ENCODE measurements at places on chromosomes 2 and 18.

DNA sequence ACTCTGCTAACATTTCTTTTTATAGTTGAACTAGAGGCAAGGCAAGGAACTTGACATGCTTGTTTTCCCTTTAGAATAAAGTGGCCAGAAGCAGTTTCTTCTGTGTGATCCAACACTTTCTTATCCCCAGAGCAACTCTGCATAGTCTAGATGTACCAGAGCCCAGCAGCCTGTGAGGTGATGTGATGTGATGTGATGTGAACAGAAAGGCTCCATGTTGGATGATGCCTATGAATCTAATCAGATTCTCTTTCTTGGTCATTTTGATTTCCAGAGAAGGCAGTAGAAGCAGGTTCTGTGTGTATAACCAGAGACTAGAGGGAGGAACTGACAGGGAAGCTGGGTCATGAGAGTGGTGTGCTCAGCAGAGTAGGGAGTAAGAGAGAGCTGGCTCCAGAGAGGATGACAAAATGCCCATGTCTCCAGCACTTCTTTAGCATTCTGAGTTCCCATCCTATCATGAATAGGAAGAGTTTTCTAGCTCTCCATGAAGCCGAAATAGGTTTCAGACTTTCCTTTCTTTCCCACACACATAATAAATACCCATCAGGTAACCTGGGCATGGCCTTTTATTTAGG, 31.0 kb upstream of the PTH2R start:
- DNase-seq: no peak

DNA sequence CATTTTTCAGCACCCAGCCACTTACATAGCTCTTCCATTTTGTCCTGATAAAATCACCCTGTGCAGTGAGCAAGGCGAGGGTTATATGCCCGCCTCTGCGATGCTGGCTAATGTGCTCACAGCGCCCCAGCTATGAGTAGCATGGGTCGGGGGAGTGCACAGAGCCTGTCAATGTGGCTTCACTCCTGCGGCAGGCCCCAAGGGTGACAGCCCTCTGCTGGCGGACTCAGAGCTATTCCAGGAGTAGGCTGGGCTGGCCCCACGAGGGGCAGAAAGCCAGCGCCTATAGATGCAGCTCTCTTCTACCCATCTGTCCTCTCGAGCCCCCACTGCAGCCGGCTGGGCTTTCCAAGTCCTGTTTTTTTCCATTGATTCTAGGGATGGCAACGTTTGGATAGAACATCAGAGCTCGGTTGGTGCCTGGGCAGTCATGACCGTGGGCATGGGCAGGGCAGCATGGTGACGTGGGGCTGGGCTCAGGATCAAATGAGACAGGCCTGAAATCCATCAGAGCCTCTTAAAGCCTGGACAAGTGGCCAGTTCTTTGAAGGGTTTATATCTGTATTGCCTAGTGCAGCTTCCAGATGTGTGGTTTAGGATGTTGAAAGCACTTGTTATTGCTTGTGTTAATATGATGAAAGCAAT, 134.7 kb downstream of the MCFD2 start:
- DNase-seq: peak; percentile 89

DNA sequence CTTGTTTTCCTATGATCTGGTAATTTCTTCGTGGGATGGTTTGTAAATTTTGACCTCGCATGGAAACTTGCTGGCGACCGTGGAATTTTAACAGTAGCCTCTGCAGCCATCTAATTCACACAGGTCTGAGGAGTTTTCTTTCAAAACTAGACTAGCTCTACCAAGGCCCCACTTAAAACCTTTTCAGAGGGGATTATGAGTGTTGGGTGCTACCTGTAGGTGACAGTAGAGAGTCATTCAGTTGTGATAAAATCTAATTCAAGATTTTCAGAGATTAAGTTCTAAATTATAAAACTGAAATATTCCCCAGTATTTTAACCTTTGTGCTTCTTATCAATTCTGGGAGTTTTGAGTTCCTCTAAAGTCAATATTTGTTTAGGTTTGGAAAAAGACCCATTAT, 31.0 kb downstream of the THSD7B start:
- DNase-seq: no peak

DNA sequence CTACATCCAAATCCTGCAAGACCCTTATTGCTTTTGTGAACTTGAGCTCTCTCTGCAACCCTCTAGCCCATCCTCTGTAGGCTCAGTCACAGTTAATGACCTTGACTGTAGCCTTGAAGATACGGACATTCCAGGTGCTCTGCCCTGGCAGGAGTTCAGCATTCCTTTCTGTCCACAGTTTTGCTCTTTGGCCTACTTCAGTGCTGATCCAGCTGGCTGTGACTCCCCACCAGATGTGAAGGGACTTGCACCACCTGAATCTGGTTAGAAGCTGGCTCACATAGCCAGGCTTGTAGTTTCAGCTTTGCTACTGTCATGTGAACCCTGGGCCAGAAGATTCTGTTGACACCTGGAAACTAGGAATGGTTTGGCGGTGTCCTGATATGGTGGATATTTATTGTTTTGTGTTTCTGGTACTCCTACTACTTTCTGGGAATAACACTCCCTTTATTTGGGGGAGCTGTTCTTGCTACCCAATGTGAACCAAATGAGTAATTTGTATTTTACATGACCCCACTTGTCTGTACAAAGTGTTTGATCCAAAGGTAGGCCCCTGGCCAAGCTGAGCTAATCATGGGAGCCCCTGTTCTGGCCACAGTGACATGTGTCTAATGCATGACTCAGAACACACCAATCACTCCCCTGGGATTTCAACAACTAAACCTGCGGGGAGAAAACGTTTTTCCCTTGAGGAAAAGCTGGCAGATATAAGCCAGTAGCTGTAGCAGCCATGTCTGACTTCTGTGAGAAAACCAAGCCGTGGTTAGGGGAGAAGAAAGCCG, 73.4 kb downstream of the CDCA7 start:
- peak; percentile 71 for DNase-seq

GRCh38 chr18:42730272-42730671, 385.2 kb downstream of the RIT2 start:
- no peak for DNase-seq

- no peak for DNase-seq
Measured at GRCh38 chr2:7476371-7476770, 559.2 kb downstream of the RNF144A start.

DNA sequence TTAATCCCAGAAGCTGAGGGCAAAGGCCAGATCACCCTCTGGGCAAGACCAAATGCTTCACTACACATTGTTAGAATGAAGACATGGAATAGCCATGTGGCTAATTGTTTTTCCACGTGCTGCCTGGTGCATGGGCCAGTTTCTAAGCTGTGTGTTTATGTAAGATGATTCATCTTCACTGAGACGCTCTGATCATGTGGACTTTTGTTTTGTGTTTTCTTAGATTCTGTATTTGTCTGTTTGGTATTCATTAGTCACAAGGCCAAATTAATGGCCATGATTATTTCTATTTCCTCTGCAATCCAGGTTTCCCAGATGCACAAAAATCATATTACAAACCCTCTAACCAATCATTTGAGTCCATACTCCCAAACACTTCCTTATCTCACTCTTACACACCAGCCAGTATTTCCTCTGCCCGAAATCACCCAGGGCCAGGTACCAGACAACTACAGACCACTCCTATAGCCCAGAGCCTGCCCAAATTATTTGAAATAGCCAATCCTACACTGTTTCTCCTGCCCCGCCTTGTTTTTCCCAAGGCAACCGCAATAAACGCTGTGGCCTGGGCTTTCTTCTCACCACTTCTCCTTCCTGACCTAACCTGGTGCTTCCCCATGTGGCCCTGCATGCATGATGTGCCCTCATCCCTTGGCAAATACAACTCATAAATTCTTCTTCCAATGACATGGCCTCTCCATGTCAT, 94.2 kb upstream of the SP3 start:
- DNase-seq: peak; percentile 68

GRCh38 chr2:26754972-26755670, 9.0 kb upstream of the SLC35F6 start:
- DNase-seq: no peak

DNA sequence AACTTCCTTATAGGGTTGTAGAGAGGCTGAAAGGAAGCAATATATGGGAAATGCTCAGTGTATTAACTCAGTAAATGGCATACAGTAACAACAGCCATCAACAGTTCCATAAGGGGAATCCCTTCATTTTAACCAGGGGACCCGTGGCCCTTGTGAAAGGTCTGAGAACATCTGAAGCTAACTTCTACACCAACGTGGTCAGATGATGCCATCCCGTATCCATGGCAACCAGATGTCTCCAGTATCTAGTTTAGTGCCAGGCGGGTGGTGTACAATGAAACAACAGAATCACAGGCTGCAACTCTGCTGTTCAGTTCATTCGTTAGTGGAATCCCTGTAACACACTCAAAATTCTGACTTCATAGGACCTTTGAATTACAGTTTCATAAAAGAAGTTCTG, 162.3 kb downstream of the TGIF1 start:
- peak; percentile 55 for DNase-seq

DNA sequence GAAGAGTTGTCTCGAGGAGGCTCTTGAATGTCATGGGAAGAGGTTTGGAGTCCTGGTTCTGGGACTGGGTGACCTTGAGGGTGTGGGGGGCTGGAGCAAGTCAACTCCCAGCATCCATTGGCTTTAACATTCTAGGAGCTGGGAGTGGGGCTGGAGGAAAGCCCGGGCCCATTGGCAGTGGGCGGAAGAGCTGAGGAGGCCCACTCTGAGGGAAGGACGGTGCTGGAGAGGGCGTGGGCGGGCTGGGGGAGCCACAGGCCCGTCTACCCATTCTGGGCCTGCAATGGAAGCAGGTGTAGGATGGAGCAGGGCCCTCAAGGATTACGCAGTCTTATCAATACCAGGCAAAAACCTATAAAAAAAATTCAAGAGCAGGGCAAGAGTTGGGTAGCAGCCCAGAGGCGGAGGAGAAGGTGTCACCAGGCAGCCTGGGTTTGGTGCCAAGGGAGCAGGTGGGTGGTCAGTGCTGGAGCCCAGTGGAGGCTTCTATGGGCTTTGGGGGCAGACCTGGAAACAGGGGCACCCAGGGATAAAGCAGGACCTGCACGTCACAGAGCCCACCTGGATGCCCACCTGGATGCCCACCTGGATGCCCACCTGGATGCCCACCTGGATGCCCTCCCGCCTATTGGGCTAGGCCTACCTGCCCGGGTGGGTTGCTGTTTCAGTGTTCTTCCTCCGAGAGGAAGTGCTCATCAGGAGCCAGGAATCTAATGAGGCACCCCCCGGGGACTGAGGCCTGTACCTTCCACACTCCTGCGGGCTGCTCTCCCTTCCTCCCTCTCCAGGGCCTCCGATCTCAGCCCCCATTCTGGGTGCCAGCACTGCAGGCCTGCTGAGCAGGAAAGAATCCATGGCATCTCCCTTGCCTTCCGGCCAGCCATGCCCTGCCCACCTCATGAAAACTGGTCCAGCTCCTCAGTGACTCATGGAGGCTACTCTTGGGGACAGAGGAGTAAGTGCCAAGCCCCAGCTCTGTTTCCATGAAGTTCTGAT, 71.3 kb downstream of the CTIF start:
- DNase-seq: peak; percentile 56

- DNase-seq: no peak
Measured at GRCh38 chr2:2660789-2661355, 329.8 kb upstream of the MYT1L start.

DNA sequence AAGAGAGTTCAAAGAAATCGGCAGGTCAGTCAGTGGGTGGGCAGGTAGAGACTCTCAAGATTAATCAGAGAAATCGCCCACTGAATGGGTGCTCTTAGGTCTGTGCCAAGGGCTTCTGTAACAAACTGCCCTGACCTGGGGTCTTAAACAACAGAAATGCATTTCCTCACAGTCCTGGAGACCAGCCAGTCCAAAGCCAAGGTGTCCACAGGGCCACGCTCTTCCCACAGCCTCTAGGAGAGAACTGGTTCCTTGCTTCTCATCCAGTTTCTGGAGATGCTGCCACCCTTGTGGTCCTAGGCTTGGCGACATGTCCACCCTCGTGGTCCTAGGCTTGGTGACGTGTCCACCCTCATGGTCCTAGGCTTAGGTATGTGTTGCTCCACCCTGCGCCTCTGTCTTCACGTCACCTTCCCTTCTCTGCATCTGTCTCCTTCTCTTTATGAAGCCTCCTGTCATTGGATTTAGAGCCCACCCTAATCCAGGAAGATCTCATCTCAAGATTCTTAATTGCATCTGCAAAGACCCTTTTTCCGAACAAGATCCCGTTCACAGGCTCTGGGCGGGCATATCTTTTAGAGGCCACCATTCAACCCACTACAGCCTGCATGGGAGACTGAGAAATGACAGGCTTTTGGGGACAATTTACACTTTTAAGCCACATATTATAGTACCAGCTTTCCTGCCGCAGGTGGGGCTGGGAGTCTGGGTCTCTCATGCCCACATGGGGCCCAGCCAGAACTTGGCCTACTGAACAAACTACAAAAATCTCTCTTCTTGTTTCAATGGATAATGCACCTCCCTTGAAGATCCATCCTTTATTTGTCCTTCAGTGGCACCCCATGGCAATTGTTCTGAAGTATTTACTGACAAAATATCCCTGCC, 161.3 kb downstream of the ASB1 start:
- DNase-seq: no peak

DNA sequence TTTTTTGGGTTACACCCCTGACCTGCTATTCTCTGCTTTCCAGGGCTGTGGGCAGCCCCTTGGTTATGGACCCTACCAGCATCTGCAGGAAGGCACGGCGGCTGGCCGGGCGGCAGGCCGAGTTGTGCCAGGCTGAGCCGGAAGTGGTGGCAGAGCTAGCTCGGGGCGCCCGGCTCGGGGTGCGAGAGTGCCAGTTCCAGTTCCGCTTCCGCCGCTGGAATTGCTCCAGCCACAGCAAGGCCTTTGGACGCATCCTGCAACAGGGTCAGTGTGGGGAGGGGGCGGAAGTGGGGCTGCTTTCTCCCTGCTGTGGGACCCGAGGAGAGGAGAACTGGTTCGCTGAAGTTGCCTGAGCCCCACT, 9.7 kb upstream of the WNT10A start:
- no peak for DNase-seq

DNA sequence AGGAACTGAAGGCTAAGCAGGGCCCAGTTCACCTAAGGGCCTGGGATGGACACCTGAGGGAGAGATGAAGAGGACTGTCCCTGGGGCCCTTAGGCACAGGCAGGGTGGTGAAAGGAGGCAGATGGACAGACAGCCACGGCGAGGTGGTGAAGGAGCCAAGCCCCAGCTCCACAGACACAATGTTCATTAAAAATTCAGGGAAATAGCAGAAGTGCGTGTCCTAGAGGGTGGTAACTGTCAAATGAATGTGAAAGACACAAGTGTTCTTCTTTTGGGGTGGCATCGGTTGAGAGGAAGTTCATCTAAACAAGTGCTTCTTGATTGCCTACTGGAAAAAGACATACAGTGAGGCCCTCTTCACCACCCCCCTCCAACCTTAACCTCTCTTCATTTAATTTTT, 76.2 kb upstream of the SIX2 start:
- DNase-seq: no peak

DNA sequence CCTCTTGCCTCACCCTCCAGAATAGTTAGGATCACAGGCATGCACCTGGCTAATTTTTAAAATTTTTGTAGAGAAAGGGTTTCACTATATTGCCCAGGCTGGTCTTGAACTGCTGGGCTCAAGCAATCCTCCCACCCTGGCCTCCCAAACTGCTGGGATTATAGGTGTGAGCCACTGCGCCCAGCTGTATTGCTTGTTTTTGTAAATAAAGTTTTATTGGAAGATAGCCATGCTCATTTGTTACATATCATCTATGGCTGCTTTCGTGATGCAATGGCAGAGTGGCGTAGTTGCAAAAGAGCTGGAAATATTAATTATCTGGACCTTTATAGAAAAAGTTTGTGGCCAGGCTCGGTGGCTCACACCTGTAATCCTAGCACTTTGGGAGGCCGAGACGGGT, 109.4 kb upstream of the SPRED2 start:
- no peak for DNase-seq

Measured in AG10803 (cell line).